ENCODE measurements at places on chromosomes 3 and 15. TPM values are rescaled to one million over a fixed set of nuclear protein-coding genes. Genes with fewer than 3 reads are reported as not detected.

The ENTPD3 gene
- 0.42 TPM for total RNA-seq

DNA sequence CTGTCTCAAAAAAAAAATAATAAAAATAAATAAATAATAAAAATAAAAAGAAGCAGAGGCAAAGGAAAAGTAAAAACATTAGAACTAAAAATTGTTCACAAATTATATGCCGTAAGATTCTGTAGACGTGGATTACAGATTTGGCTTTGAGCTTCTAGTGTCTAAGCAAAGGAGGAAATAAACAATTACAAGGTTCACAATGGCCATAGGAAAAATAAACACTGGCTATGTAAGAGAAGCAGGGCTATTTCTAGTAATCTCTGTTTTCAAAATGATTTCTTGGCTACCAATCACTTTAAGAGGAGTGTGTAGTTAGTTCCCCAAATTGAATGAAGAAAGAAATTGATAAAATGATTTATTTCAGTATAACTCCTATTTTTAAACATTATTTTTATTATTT is 54.5 kb downstream of the TMEM41A start:
- DNase-seq, result no peak

GRCh38 chr15:57167821-57168395 is 208.4 kb upstream of the CGNL1 start:
- DNase-seq, result peak; percentile 47

GRCh38 chr15:82183121-82184031 is 79.2 kb downstream of the EFL1 start:
- no peak for DNase-seq

The SLC25A20 gene
- total RNA-seq, result 20.9 TPM

The ROPN1B gene
- total RNA-seq, result not detected

DNA sequence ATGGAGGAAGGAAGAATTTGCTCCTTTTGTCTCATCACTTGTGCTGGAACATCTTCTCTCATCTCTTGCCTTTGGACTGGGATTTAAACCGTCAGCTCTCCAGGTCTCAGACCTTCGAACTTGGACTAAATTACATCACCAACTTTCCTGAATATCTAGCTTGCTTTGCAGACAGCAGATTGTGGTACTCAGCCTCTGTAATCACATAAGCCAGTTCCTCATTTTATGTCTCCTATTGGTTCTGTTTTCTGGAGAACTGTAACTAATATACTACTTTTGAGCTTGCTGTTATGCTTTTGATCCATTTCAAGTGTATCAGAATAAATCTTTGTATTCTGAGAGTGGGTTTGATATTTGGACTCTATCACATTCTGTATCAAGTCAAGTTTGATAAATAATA is 164.3 kb upstream of the VEPH1 start:
- DNase-seq, result no peak

The UPK1B gene
- 1.0 TPM for total RNA-seq

DNA sequence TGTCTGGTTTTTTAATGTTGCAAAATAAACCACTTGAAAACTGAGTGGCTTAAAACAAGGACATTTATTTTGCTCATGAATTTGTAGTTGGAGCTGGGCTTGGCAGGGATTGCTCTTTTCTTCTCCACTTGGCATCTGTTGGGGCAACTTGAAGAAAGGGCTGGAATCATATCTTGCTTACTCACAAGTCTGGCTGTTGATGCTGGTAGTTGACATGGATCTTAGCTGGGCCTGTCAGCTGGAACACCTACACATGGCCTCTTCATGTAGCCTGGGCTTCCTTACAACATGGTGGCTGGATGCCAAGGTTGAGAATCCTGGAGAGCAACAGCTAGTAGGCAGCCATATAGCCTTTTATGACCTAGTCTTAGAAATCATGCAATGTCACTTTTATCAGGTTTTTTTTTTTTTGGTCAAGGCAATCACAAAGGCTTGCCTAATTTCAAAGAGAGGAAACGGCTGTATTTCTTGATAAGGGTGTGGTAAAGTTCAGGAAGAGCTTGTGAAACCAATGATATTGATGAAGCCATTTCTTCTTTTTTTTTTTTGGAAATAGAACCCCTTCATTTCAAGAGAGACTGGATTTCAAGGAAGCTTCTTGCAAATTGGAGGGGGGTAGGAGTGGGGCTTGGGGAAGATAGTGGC is 262.1 kb downstream of the IL20RB start:
- DNase-seq, result no peak

The DPPA2 gene
- not detected for total RNA-seq

DNA sequence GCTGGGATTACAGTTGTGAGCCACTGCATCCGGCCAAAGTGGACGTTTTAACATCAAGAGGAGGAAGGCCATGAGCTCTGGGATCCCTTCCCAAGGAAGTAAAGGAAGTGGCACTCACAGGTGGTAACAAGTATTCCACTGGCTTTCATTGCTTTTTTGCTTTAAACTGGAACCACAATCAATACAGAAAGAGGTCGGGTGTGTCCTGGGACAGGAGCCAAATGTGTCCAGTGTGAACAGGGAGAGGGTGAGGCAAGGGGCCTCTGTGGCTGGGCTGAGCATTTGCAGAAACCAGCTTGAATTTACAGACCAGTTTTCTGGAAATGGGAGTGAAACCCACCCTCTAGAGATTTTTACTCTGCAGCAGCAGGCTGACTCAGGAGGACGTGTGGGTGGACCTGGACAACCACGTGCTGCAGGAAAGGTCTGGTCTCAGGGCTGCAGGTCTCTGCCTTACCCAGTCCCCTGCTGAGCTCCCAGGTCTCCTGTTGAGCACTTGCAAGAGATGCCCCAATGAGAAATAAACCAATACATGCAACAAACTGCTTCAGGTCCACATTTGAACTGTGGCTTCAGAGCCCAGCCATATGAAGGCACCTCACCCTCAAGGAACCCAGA is 42.8 kb upstream of the TMEM115 start:
- DNase-seq, result no peak

GRCh38 chr3:114553949-114554593 is 260.2 kb downstream of the TIGIT start:
- no peak for DNase-seq

GRCh38 chr15:74809242-74809641 is 3.4 kb upstream of the LMAN1L start:
- no peak for DNase-seq

The RARRES1 gene
- total RNA-seq, result 0.39 TPM

DNA sequence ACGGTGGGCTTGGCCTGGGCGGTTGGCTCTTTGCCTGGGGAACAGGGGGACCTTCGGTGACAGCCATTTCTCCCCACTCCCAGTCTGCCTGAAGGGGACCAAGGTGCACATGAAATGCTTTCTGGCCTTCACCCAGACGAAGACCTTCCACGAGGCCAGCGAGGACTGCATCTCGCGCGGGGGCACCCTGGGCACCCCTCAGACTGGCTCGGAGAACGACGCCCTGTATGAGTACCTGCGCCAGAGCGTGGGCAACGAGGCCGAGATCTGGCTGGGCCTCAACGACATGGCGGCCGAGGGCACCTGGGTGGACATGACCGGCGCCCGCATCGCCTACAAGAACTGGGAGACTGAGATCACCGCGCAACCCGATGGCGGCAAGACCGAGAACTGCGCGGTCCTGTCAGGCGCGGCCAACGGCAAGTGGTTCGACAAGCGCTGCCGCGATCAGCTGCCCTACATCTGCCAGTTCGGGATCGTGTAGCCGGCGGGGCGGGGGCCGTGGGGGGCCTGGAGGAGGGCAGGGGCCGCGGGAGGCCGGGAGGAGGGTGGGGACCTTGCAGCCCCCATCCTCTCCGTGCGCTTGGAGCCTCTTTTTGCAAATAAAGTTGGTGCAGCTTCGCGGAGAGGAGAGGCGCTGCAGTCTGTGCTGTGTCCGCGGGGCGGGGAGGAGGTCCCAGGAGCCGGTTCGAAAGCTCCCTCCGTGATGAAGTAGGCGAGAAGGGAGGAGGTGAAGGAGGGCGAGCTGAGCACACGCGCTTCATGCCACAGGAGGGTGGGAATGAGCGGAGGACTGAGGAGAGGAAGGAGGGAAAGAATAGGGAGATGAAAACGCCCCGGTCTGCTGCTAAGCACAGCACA is 9.6 kb downstream of the CLEC3B start:
- DNase-seq, result peak; percentile 46

- no peak for DNase-seq
These were observed 8.4 kb downstream of the VWA5B2 start for GRCh38 chr3:184237807-184238206.

- DNase-seq, result no peak
These were observed 2.7 kb downstream of the CSK start for GRCh38 chr15:74784426-74785193.

DNA sequence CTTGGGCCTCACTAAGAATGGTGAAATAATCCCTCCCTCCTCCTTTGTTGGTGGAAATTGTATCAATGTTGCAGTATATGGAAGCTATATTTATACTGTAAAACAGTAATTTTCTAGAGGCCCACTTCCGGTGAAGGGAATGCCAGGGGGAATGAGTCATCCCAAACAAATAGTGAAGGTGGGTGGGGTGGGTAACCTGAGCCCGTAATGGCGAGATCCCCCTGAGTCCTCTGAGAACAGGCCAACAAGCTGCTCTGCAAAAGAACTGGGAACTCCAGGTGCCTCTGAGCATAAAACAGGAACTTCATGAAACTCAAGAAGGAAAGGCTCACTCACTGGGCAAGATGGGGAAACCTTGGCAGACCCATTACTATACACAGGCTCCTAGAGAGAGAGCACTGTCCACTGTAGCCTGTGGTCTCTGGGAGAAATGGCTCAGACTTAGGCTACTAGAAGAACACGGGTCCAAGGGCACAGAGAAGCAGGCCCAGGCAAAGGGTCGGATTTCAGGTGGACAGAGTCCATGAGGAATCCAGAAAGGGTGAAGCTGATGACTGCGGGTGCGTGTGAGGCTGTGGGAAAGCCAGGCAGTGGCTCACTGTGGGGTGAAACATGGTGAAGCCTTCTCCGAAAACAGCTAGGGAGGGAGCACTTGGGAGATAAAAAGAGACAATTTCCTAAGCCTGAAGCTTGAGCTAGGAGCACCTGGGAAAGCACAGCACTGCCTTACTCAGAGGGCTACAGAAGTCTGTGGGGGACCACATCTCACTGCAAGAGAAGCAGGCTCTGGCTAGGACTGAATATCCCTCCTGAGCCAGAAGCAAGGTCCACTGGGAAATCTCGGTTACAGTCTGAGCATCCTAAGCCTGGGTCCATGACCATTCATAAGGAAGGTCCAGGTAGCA is 19.8 kb downstream of the LARP6 start:
- DNase-seq, result no peak
